Fibroblast of skin of abdomen (primary cell): ENCODE measurements at places on chromosomes 13 and 19.

DNA sequence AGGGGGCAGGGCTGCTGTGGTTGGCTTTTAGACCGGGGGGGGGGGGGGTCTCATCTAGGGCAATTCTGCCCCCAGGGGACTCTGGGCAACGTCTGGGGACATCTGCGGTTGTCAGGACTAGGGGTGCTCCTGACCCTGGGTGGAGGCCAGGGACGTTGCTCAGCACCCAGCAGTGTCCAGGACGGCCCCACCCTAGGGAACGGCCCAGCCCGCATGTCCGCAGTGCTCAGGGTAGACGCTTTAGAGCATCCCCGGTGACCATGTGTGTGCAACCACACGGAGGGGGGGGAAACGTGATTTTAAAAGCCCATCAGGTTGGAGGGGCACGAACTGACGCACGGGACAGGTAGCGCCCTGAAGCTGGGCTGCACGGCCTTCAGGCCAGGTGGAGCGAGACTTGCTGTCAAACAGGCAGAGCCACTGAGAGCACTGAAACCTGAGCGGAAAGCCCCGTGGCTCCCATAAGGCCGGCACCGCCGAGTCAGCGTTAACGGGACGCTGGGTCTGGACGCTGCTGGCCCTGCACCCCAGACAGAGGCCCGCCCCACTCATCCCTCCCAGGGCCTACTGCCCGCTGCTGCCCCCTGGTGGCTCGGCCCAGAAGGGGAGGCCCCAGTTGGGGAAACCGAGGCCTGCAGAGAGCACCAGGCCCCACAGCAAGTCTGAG, 8.3 kb downstream of the CACTIN start:
- DNase-seq: peak; percentile 39

DNA sequence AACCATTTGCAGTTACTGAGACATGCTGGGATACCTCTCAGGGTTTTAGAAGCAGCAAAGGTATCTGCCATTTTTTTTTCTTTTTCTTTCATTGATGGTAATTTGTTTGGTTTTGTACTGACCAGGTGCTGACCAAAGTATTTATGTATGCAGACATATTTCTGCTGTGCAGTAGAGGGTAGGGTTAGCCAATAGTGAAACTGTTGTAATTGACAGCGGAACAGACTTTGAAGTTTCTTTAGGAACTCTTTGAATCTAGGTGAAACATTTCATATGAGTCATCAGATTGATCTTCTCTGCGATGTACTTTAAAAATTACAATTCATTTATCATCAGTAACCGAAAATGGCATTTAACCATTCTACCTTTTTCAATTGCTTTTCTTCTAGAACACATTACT, 63.0 kb downstream of the ITGBL1 start:
- no peak for DNase-seq

DNA sequence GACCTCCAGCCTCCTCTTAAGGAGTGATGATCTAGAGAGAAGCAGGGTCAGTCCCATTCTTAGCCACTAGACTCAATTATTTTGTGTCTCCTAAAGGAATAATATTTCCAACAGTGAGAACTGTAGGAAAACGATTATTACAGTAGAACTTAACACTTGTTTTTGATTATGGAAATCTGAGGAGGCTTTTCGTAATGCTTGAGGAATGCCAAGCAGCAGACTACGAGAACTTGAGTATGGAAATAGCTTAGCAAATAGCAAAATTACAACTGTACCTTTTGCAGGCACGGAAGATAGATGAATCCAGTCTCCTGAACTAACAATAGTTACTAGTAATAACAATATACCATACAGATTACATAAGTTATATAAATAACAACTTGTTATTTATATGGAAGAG, 12.2 kb downstream of the BRD4 start:
- peak; percentile 84 for DNase-seq

- no peak for DNase-seq
Observed at GRCh38 chr19:16373989-16374388, 49.4 kb downstream of the KLF2 start.

DNA sequence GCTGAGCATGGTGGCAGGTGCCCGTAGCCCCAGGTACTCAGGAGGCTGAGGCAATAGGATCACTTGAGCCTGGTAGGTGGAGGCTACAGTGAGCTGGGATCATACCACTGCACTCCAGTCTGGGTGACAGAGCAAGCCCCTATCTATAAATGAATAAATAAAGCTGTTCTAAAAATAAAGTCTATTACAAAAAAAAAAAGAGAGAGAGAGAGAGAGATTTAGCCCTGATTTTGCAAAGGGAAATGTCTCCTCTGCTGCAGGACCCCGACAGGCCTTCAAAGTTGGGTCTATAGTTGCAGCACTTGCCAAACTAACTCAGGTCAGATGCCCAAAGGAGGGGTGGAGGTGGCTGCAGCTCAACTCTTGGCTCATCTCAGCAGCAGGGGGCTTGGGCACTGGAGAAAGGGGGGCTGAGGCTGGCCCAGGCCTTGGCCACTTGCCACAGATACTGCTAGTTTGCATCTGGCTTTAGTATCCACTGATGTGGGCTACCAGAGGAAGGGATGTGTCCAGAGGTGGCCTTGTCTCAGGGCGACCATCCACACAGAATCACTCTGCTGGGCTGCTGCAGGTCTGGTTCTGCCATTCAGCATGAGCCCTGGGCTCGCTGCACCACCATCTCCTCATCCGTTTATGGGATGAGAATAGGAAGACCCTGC, 30.8 kb upstream of the AKT2 start:
- DNase-seq: no peak

- DNase-seq: no peak
Observed at GRCh38 chr13:46648166-46648607, 95.2 kb downstream of the LRCH1 start.

DNA sequence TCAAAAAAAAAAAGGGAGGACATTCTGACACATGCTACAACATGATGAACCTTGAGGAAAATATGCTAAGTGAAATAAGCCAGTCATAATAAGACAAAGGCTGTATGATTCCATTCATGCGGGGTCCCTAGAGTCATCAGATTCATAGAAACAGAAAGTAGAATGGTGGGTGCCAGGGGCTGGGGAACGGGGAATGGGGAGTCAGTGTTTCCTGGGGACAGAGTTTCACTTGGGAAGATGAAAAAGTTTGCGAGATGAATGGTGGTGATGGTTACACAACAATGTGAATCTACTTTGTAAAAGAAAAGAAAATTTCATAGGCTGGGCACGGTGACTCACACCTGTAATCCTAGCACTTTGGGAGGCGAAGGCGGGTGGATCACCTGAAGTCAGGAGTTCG, 6.1 kb upstream of the CLEC4G start:
- no peak for DNase-seq

DNA sequence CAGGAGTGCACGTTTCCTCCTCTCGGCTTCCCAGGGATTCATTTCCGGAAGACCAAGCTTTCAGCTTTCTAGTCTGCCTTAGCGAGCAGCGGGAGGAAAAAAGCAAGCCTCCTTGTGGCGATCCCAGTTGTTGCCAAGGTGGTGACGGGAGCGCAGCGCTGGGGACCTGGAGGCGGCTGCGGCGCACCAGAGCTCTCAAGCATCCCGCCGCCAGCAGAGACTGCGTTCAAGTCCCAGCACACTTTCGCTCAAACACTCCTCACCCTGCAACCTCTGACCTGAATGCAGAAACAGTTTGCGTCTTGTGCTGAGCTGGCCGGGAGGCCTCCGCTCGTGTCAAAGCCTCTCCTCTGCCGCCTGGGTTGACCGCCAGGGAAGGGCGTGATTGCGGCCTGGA, 4.9 kb downstream of the GSX1 start:
- no peak for DNase-seq

DNA sequence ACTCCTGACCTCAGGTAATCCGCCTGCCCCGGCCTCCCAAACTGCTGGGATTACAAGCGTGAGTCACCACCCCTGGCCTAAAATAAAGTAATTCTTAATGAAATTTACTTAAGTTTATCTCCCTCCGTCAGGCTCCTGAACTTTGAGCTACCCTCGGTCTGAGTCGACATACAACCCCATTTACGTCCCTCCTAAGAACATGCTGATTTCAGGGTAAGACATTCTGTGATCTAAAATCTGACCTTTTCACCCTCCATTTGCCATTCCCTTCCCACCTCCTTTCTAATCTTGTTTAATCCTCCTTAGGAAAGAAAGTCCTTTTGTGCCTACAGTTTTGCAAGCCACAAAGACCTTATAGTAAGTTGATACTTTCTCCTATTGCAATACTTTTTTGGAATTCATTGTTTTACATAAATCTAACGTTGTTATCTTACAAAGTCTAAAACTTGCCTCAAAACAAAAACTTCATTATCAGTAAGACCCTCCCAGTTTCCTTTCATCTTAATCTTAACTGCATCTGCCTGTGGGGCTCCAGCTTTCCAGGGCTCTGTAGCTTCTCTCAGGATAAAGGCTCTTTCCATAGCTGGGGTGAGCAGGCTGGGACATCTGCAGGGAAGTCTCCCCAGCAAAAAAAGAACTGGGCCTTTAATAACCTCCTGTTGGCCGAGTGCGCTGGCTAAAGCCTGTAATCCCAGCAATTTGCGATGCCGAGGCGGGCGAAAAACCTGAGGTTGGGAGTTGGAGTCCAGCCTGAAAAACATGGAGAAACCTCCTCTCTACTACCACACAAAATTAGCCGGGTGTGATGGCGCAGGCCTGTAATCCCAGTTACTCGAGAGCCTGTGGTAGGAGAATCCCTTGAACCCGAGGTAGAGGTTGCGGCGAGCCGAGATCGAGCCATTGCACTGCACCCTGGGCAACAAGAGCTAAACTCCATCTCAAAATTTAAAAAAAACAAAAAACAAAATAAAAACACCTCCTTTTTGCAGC, 143.1 kb downstream of the ZNF737 start:
- no peak for DNase-seq

- peak; percentile 60 for DNase-seq
Observed at GRCh38 chr19:47573071-47574026, at the start of gene ZNF541. Gene ZNF541, minus strand, starts transcription at chr19:47573148. Its CDS starts 17,292 bp downstream, at chr19:47555856.

DNA sequence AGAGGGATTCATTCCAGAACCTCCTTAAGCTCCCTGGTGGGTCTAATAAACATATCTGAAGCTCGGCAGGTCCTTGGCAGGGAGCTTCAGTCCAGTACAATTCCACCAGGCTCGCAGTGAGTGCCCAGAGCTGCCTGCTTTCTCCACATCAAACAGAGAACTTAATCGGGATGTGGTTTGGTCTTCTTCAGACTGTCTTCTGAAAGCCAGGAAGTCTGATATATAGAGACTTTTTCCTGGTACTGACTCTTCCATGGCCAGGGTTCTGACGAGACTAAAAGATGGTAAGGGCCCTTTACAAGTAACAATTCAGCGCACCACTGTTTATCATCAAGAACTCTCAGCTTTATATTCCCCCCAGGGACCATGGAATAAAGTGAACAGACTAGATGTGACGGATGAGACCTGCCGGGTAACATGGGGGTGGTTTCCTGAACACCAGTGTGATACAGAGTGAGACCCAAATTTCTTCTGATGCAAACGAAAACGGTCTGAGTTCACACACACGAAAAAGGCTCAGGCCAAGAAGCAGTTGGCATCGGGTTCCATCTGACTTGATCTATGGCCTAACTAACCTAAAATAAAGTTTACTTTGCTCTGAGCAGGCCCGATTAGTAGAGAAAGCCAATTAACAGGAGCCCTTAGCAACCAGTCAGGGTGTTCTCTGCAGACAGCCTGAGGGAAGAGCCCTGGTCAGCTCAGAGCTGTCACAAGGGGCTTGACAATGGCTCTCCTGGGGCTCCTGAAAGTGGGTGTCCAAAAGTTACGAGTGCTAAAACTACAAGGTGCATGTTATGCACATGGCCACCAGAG, 29.0 kb downstream of the RANBP3 start:
- no peak for DNase-seq
